ENCODE measurements at places on chromosomes 11 and 22.
A peak's percentile ranks its signal among the peaks of the same experiment; 100 is the strongest.

DNA sequence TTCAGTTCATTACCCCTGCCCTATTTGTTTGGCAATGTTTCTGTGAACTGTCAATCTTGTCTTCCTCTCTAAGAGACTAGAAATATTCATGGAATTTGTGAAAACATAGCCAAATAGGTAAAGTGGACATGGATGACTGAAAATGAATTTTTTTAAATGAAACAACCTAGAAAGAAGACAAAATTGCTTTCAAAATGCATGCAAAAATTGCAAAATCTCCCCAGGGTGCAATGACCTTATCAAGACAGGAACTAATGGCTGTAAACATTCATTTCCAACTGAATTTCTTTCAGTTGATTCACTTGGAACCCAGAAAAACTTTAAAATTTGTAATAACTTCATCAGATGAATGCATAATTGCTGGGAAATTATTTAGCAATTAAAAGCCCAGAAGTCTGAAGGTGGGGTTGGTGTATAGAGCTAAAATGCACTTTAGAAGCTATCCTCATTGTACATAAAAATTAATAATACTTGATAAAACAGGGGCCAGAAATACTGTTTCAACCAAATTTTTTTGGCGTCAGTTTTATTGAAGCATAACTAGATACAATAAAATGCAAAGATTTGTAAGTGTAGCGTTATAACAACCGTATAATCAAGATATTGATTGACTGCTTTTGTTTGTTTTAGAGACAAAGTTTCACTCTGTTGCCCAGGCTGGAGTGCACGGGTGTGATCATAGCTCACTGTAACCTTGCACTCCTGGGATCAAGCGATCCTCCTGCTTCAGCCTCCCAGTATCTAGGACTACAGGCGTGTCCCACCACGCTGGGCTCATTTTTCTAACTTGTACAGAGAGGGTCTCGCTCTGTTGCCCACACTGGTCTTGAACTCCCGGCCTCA, 27.6 kb upstream of the SLC35C1 start:
- DNase-seq: no peak

GRCh38 chr11:69945157-69945556, 125.9 kb upstream of the FGF3 start:
- no peak for DNase-seq

DNA sequence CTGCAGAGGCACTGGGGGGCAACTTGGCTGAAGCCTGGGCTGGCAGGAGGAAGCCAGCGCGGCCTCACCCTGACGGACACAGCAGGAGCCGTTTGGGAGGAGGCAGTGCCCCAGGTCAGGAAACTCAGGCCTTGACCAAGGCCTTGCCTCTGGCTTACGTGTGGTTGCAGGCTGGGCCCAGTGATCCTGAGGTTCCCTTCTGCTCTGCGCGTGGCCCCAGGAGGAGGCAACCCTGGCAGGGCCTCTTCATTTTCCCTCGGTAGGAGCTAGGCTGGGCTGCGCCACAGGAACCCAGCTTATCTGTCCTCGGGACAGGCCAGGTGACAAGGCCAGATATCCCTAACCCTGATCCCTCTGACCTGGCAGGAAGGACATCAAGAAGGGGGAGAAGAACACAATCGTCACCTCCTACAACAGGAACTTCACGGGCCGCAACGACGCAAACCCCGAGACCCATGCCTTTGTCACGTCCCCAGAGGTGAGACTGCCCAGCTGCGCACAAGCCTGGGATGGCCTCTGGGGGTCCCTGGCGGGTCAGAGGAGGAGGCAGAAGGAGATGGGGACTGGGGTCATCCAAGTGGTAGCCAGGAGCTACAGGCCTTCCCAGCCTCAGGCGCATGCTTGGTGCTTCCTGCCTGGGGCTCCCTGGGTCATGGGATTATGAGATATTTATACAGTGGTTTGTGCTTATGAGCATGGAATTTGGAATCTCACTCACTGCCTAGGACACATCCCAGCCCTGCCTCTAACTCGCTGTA, 20.6 kb downstream of the POLR3H start:
- DNase-seq: no peak

GRCh38 chr22:19789406-19789805, 28.8 kb downstream of the TBX1 start:
- no peak for DNase-seq

DNA sequence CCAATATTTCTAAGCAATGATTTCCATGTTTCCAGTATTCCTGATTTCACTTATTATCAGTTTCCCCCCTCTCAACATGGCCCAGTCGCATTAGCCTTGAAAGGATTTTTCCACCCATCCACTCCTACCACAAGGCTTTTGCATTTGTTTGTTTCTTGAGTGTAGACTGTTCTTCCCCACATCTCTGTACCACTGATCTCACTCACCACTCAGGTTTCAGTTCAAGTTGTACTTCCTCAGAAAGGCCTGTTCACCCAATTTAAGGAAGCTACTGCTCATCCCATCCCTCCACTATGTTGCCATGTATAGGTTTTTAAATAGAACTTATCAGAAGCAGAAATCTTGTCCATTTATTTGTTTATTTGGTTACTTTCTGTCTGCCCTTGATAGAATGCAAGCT, 472.3 kb downstream of the FAM181B start:
- no peak for DNase-seq

DNA sequence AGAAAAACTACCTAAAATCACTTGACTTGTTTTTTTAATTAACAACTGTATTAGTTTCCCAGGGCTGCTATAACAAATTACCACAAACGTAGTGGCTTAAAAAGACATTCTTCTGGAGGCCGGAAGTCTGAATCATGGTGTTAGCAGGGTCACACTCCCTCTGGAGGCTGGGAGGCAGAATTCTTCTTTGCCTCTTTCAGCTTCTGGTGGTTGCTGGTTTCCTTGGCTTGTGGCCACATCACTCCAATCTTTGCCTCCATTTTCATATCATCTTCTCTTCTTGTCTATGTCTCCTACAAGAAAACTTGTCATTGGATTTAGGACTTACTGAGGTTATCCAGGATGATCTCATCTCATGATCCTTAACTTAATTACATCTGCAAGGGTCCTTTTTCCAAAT, 7.4 kb upstream of the INCENP start:
- no peak for DNase-seq

- no peak for DNase-seq
These were observed 96.9 kb downstream of the PTPRJ start for GRCh38 chr11:48077251-48077650.

DNA sequence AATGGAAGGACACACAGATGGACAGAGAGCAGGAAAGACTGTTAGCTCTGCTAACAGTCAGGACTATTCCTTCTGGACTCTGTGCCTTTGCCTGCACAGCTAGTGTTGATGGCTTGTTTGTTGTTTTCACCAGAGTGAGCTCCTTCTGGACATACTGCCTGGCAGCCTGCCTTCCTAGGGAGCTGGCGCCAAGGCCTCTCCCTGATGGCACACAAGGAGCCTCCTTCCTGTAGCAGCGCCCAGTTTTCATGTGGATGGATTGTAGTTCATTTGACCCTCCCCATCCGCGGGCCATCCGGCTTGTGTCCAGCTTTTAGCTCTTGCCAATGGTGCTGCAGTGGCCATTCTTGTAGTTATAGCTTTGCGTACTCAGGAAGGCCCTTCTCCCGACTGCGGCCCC, 16.6 kb upstream of the BCR start:
- no peak for DNase-seq

GRCh38 chr11:134841411-134841810, 429.4 kb upstream of the B3GAT1 start:
- DNase-seq: no peak

- no peak for DNase-seq
These were observed 79.2 kb upstream of the CEP126 start for GRCh38 chr11:101835506-101836063.

DNA sequence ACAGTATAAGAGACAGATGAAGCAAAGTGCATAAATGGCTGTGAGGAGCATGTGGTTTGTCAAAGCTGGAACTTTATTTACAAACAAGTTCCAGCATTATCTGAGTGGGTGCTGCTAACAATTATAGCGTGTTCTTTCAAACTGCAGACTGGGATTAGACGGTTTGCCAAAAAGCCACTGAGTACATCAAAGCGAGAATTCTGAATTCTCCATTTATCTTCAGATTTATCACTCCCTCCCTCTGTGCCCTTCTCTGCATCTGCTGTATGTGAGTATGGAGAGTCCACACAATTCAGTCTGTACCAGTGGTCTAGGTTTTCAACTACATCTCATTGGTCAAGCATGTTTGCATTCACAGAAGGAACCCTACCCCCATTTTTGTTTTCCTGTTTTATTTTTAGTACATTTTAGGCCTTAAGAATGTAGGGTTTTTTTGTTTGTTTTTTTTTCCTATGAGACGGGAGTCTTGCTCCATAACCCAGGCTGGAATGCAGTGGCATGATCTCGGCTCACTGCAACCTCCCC, 18.1 kb upstream of the INCENP start:
- DNase-seq: no peak

DNA sequence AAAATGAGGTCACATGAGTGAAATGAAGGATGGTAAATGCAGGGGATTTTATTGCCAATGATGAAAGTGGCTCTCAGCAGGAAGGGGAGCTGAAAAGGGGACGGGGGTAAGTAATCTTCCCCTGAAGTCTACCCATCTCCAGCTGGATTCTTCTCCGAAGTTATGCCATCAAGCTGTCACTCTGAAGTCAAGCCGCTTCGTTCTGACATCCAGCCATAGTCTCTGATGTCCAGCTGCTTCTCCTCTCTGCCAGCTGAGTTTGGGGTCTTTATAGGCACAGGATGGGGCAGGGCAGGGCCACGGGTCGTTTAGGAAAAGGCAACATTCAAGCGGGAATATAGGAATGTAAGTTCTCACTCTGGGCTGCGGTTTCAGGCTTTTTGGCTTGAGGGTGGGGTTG, 181.9 kb upstream of the ANO3 start:
- DNase-seq: no peak

DNA sequence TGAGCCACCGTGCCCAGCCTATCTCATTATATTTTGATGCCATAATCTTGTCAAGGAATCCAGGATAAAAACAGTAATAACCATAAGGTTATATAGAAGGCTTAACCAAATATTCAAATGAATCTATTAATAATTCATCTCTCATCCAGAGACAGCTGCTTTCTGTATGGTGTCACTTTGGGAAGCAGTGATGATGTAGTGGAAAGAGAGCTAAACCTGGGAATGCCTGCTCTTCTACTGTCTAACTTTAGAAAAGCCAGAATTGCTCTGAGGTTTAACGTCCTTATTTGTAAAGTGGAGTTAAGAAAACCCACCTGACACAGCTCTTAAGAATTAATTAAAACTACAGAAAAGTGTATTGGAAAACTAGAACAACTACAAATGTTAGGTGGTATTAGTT, 29.3 kb upstream of the OR10D3 start:
- no peak for DNase-seq

- DNase-seq: no peak
These were observed 1.1 kb downstream of the SPINDOC start for GRCh38 chr11:63814383-63814736.

- no peak for DNase-seq
These were observed 15.2 kb downstream of the FCHSD2 start for GRCh38 chr11:73126804-73127480.

GRCh38 chr11:103961010-103961409, 75.4 kb upstream of the DDI1 start:
- no peak for DNase-seq

DNA sequence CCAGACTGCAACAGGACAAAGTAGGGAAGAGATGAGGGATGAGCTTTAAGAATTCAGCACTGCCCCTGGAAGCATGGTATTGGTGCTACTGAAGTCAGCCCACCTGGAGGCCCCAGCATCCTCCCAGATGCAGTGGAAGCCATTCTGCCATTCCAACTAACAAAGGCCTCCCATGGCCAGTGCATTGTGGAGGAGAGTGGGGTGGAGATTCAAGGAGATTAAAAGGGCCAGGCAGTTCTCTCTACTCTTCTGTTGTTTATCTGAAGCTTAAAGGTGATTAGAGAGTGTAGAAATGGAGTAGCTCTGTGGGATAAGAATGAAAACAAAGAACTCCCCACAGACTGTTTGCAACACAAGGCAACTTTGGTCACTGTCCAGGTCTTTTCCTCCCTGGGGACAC, 24.1 kb upstream of the TSKU start:
- no peak for DNase-seq

GRCh38 chr11:15212876-15213275, 98.2 kb downstream of the INSC start:
- DNase-seq: no peak

GRCh38 chr11:17560281-17561110, 13.4 kb downstream of the OTOG start:
- DNase-seq: no peak

GRCh38 chr11:94218372-94218771, 86.0 kb upstream of the IZUMO1R start:
- no peak for DNase-seq

GRCh38 chr11:102653744-102654291, 28.7 kb upstream of the MMP20 start:
- DNase-seq: no peak

DNA sequence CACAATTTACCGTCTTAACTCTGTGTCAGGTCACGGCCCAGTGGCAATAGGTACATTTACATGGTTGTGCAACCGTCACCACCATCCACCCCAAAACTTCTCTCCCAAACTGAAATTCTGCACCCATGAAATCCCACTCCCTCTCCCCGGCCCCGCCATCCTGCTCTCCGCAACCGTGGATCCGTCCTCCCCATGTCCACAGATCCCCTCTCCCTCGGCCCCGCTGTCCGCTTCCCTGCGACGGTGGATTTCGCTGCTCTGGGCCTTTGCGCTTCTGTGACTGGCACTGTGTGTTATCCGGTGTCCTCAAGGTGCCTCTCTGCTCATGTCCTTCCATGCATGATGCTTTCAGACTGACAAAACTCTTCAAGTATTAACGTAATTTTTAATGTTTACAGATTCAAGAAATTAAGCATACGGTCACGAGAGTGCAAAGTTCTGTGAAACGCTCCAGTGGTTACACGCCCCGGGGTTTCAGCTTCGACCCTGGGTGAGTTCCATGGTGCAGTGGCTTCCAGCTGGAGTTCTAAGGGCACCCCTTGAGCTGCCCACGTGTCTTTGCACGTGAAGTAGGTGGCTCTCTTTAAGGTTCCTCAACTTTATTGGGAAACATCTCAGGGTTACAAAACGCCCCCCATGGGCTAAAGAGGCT, 76.4 kb downstream of the KCNQ1 start:
- peak; percentile 3 for DNase-seq

Data from GM12892 (cell line).